ENCODE measurements at places on chromosomes 7 and 10.

GRCh38 chr10:17240096-17240495, 12.1 kb downstream of the VIM start:
- no peak for DNase-seq

DNA sequence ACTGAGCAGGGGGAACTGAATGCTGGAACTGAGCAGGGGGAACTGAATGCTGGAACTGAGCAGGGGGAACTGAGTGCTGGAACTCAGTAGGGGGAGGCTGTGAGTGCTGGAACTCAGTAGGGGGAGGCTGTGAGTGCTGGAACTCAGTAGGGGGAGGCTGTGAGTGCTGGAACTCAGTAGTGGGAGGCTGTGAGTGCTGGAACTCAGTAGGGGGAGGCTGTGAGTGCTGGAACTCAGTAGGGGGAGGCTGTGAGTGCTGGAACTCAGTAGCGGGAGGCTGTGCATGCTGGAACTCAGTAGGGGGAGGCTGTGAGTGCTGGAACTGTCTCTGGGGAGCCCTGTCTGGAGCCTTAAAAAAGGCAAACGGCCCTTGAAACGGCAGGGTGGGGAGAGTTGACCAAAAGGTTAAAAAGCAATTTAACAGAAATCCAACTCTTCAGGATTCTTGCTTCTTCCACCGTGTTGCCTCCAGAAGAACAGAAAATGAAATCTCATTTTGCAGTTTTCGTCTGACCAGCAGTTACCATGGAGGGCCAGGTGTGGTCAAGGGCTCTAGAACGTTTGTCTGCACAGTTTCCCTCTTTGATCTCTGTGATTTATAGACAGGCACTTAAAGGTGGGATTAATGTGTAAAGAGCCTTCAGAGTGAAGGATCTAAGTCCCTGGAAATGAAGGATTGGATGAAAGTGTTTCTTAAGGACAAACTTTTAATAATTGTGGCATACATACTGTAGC, 19.1 kb downstream of the DOCK1 start:
- no peak for DNase-seq

DNA sequence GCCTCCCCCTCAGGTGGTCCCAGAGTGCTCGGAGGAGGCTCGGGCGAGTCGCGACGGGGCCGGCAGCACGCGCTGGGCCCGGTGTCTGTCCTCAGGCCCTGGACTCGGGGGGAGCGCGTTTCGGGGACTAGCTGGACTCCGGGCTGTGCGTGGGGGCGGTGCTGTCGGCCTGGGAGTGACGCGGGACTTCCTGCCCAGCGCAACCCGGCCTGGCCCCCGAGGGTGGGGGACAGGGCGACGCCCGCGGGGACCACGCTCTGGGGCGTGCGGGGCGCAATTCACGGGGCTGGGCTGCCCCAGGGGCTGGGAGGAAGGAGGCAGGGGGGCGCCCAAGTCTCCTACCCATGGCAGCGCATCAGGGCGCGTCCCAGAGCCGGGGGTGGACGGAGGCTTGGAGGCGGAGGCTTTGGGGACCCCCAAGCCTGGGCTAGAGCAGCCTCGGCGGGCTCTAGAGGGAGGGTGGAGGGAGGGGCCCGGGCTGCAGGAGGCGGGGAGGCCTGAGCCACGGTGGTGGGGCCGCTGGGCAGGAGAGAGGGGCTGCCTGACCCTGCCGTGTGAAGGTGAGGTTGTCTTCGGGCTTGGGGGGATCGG, 2.3 kb upstream of the VENTX start:
- DNase-seq: no peak

- no peak for DNase-seq
Observed at GRCh38 chr7:118708741-118709140, 484.2 kb downstream of the ANKRD7 start.

- no peak for DNase-seq
Observed at GRCh38 chr7:110224643-110225042, 866.3 kb upstream of the LRRN3 start.

- DNase-seq: no peak
Observed at GRCh38 chr7:83957333-83957732, 237.3 kb downstream of the SEMA3A start.

DNA sequence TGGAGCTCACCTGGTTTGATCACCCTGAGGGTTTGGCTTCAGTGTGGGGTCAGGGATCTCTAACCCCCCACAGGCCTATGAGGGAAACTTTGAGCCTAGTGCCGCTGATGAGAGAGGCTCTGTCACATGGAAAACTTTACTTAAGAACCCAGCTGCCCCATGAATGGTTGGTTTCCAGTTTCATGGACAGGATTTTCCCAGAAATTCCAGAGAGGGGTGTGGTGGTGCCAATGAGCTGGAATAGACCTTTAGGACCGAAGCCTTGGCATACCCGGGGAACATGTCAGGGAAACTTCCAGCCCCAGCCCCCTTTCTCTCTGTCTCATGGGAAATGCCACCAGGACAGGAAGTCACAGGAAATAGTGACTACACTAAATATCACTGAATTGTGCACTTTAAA, 36.9 kb downstream of the AKR1B1 start:
- DNase-seq: no peak

DNA sequence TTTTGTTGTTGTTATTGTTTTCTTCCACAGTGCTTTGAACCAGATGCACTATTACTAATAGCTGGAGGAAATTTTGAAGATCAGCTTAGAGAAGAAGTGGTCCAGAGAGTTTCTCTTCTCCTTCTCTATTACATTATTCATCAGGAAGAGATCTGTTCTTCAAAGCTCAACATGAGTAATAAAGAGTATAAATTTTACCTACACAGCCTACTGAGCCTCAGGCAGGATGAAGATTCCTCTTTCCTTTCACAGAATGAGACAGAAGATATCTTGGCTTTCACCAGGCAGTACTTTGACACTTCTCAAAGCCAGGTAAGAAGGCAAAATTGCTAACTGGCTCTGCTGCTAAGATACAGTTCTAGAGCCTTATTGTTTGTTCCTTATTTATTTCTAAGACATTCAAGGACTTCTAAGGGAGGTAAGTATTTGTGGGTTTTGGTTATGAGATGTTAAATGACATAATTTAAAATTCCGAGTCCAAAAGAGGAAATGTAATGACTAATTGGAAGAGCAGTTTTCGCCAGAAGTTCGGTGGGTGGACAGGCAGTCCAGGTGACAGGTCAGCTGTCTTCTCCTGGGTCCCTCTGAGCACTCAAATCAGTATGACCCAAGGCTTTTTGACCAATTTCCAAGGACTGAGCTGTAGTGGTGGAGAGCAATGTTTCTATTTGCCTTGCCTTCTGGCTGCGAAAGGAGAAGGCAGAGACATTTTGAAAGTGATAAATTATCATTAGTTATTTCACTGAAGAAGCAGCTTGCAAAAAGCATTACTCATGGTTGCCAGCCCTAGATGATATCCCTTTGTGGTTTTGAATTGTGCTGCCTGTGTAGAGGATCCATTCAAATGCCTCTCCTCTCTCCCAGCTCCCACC, 10.1 kb downstream of the SLC39A12 start:
- no peak for DNase-seq

GRCh38 chr10:22002591-22003176, 846 bp downstream of the DNAJC1 start:
- DNase-seq: no peak

GRCh38 chr10:23263441-23264164, 71.5 kb downstream of the PTF1A start:
- DNase-seq: no peak

DNA sequence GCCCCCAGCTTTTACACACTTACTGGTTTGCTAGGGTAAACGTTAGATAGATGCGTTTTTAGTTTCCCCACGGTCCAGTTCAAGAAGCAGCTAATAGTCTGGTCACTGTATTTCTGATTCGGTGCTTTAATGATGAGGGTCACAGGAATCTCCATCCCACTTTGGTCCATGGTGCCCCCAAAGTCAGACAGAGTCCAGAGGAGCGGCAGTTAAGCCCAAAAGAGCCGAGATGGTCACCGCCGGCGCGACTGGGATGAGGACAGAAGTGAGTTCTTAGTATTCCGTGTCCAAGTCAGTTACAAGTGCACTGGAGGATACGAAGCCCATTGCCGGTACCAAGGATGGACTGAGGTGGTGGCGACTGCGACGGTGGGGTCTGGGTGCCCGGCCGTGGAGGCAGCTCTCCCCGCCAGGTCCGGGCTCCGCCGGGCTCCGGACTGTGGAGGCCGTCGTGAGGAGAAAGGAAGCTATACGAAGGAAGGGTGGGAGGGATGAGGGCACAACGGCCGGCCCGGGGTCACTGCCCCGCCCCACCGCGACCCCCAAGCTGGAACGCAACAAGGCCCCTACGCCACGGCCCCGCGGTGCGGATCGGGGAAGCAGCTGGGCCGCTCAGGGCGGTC, 663 bp downstream of the HERPUD2 start:
- no peak for DNase-seq

DNA sequence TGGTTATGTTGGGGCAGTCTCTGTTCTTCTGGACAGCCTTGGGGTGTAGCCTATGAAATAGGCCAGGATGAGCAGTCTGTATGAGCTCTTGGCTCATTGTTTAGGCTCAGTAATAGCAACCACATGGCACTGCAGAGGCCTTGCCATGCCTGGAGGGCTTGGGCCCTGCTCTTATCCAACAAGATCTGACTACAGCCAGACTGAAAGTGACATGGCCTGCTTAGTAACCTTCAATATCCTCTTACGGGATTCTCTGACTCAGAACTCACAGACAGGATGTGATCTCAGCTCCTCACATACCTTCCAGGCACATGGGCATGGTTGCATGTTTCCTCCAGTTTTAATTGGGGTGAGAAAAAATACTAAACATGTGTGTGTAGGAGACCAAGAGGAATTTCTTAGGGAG, 289.3 kb downstream of the PTEN start:
- DNase-seq: no peak

DNA sequence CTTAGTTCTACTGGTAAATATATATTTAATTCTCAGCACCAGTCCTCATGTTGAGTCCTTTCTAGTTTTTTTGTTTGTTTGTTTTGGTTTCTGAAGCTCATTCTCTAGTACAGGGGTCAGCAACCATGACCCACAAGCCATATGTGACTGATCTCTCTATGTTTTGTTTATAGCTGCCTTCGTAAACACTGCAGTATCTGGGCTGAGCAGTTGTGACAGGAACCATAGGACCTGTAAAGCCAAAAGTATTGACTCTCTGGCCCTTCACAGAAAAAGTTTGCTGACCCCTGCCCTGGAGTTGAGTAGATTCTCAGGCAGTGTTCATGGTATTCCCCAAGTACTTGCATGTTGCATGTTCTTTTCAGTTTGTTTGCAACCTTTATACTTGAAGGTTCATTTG, 20.8 kb downstream of the NET1 start:
- no peak for DNase-seq

- DNase-seq: no peak
Observed at GRCh38 chr10:13054844-13055243, 45.1 kb upstream of the OPTN start.

DNA sequence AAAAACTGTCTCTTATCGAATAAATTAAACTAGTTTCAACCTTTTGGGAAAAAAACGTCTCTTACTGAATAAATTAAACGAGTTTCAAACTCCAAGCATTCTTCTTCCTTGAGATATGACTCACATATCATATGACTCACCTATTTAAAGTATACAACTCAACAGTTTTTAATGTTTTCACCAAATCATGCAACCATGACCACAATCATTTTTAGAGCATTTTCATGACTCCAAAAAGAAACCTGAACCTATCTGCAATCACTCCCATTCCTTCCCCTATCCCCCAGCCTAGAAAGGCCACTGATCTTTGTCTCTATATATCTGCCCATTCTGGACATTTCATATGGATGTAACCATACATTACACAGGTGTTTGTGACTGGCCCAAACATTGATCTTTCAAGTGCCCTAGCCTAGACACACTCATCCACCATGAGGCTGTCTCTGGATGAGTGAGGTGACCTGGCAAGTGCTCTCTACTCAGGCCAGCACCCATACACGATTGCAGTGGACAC, 115.3 kb downstream of the PIP4K2A start:
- no peak for DNase-seq

DNA sequence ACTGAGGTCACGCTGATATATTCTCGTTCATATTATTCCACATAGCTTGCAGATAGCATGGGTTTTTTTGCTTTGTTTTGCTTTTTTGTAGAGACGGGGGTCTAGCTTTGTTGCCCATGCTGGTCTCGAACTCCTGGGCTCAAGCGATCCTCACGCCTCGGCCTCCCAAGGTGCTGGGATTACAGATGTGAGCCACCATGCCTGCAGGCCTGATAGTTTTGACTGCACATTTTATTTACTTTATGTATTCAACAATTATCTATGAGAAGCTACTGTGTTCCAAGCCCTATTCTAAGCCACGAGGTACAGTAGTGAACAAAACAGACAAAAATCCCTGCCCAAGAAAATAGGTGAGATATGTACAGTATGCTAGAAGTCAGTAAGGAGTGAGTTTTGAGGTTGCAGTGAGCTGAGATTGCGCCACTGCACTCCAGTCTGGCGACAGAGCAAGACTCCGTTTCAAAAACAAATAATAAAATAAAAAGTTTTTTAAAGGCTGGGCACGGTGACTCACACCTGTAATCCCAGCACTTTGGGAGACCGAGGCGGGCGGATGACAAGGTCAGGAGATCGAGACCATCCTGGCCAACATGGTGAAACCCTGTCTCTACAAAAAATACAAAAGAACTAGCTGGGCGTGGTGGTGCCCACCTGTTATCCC, 1.3 kb upstream of the YWHAG start:
- no peak for DNase-seq

- DNase-seq: no peak
Observed at GRCh38 chr10:25786899-25787298, 147.1 kb upstream of the MYO3A start.

DNA sequence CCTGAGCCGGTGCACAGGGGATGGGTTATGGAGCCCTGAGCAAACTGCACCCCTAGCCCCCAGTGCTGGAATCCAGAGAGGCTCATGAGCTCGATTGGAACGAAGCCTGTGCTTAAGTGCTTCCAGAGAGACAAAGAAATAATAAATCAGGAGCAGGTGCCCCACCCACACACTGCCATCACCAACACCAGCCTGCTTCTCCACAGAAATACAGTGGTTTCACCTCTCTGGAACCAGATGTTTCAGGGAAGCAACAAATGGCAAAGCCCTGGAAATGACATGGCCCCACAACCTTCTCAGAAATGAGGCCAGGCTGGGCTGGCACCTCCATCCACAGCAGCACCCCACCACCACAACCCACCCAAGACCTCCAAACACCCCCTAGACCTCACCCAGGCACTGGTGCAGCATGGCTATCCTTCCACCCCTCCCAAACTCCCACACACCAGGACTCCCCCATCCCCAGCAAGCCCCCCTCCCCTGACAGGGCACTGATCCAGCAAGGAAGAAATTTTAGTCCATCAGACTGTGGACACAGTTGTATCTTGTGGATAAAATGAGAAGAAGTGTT, 4.1 kb upstream of the SLC18A3 start:
- DNase-seq: peak; percentile 53

DNA sequence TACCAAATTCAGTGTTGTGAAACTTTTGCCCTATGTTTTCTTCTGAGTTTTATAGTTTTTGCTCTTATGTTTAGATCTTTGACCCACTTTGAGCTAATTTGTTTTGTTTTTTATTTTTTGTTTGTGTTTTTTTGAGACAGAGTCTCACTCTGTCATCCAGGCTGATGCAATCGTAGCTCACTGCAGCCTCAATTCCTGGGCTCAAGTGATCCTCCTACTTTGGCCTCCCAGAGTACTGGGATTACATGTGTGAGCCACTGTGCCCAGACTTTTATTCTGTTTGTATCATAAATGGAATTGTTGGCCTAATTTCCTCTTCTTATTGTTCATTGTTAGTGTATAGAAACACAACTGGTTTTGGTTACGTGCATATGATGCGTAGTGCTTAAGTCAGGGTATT, 43.2 kb upstream of the ZMIZ2 start:
- DNase-seq: no peak

Data from NCI-H774 (cell line).